AG20443 (cell line): ENCODE measurements at places on chromosomes 6 and 20.
A peak's percentile ranks its signal among the peaks of the same experiment; 100 is the strongest.

DNA sequence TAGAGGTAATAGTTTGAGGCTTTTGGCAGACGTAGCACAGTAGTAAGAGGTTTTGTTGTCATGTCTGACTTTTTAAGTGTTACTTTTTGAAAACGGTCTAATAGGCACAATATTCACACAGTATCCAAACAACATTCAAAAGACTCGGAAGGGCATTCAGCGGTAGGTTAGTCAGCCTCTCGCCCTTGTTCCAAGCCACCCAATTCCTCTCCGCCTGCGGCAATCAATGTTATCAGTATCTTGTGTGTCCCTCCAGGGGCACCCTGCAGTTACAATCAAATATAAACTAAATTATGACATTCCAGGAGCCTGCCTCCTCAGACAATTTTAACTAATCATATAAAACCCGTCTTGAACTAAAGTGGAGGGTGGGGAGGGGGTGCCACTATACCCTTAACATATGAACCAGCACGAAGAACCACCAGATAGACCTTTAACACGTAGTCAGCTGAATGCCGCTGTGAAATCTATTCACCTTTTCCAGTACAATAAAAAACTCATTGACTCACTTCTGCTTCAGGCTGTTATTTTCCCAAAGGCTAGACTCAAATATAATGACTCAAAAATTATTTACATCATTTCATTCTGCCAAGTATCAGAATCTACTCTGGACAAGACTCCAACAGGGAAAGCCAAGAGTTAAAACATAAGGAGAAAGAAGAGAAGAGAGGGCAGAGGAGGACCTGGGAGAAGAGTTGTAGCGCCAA is 1.6 kb downstream of the TENT5A start:
- peak; percentile 19 for DNase-seq

DNA sequence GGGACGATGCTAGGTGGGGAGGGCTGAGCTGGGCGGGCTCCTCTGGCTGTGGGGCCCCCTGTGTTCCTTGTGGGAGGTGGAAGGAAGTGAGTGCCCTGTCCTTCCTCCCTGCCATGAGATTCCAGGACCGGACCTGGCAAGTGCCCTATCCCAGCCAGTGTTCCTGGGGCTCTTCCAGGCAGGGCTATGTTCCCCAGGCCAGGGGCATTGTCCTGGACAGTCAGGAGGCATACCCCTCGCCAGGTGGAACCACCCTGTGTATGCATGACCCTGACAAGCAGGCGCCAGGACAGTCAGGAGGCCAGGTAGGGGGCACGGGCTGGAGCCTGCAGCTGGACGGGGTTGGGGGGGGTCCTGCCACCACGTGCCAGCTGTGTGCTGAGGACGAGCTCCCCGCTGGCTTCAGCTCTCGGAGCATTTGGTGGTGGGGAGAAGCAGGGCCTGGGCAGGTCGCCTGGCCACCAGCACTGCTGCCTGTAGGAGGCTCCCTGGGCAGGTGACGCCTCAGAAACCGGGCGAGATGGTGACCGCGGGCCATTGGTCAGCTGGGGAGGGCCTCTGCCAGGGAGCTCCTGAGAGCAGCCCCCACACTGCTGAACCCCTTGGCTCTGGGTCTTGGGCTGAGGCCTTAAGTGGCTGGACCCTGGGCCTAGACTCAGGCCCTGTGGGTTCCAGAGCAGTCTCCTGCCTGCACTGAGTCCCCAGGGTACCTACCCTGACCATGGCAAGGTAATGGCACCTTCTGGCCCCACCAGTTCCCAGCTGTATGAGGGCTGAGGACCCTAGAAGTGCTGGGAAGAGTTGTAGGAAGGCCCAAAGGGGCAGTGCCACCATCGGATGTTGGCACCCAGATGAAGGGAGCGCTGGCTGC is 694 bp downstream of the SLC17A9 start:
- peak; percentile 43 for DNase-seq

DNA sequence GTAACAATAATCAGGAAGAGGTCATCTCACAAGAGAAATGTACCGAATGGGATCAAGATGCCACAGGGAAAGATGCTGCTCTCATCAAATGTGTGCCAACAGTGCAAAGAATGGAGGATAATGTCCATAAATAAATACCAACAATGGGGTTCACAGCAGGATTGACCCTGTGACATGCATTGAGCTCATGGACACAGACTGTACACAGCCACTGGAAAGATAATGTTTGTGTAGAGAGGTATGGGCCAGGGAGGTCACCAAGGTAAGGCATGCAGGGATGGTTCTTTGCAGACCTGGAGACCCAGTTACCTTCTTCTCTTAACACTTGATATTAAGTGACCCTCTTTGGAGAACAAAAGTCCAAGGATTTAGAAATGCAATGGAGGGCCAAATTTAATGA is 1.5 kb downstream of the AGPAT1 start:
- no peak for DNase-seq

DNA sequence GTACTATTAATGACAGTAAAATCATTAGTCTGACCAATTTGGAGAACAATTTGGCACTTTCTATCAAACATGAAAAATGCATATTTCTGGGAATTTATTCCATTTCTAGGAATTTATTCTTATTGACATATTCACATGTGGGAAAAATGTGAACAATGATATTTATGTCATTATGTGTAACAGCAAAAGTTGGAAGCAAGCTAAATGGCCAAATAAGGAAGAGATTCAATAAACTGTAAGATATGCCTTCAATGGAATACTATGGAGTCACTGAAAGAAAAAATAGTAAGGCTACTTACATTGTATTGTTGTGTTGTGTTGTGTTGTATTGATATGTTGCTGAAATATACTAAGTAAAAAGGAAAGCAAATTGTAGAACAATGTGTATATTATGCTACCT is 100.5 kb upstream of the EDN1 start:
- no peak for DNase-seq

DNA sequence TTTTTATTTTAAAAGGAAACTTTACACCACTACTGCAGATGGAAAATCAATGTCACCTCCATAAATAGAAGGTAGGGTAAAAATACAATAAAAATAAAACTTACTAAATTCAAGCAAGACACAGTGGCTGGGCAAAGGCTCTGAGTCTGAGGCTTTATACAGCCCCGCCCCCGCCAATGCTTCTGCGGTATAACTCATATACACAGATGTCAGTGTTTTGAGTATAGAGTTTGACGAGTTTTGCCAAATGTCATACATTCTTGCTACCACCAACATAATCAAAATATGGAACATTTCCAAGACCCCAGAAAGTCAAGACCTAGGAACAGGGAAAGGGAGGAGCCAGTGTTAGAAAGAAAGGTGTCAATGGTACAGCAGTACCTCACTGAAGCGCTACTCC is 12.8 kb downstream of the NFATC2 start:
- DNase-seq = no peak

- DNase-seq = peak; percentile 28
Observed at GRCh38 chr6:156827382-156827781, 50.2 kb downstream of the ARID1B start.

GRCh38 chr6:36202101-36202500 is 5.6 kb downstream of the BRPF3 start:
- DNase-seq = no peak

GRCh38 chr6:120615238-120615637 is 719.0 kb downstream of the TBC1D32 start:
- DNase-seq = no peak

- no peak for DNase-seq
Observed at GRCh38 chr20:53044296-53044695, 72.1 kb downstream of the TSHZ2 start.

DNA sequence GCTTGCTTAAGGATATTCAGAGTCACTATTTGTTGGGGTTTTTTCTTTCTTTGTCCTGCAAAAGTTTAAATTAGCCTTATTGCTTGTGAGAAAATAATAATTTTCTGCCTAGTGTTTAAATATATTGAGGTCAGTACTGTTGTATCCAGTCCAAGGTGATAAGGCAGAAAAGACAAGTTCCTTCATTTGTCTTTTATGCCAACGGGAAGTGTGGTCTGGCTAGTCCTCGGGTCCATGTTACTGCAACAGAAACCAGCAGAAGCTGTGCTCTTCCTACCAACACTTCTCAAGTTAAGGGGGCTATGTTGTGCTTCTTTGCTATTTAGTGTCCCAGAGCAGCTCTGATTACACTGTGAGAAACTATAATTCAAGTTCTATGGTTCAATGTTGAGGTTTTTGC is 301.1 kb downstream of the TBC1D7 start:
- no peak for DNase-seq

- no peak for DNase-seq
Observed at GRCh38 chr20:51928931-51929330, 126.6 kb upstream of the SALL4 start.

DNA sequence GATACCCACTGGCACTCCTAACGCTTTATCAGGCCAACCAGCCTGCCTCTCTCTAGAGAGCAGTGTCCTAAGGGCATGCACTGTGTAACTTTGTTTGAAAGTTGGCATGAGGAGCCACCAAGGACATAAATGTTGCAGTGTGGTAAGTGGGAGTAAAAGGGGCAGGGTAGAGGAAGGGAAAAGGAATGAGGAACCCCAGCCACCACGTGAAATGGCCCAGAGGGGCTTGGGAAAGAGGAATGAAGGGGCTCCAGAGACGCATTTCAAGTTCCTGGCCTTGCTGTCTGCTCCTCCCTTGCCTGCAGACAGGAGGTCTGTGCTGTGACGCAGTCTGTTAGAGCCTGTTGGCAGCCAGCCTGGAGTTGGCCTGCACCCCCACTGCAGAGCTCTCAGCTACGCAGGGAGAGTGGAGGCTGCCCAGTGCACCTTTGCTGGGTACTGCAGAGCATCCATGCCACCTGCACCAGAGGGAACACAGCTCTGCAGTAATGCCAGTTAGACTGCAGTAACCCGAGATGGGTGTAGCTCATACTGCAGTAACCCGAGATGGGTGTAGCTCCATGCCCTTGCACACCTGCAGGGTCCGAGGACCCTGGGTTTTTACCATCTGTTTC is 86.8 kb upstream of the SNAP25 start:
- peak; percentile 57 for DNase-seq

GRCh38 chr20:3239026-3239866 is at the start of gene SLC4A11:
Gene SLC4A11 (minus strand): TSS chr20:3239190. CDS start chr20:3239137, 53 bp downstream.
- DNase-seq = peak; percentile 91

- DNase-seq = peak; percentile 64
Observed at GRCh38 chr6:15474196-15474595, 188.6 kb downstream of the DTNBP1 start.

- DNase-seq = no peak
Observed at GRCh38 chr20:62950741-62951140, 1.8 kb upstream of the SLC17A9 start.

DNA sequence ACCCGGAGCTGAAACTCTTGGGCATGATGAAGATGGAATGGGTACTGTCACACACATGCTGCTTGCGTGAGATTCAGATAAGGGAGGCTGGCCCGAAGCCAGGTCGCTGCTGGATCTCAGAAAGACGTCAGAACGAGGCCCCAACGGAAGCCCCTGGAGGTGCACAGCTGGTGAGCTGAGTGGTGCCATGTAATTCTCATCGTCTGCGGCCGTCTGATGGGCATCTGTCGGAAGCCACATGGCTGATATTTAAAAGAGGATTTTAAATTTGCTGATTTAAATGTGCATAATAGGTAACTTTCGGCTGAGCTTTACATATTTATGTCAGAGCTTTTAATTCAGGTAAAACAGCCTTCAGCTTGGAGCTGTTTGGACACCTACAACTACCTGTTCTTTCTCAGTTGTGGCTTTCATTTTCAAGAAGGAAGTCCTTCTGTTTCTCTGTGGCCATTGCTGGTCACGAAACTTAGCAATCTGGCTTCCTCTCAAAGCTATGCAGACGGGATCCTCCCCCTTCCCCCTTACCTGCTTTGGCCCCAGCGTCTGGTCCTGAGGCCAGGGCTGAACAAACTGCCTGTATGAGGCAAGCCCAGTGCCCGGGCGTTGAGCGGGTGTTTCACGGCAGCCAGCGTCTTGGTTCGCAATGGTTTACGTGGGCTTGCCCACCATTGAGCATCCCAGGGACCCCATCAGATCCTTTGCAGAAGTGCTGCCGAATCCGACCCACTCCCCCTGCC is 9.2 kb downstream of the SLCO4A1 start:
- no peak for DNase-seq

DNA sequence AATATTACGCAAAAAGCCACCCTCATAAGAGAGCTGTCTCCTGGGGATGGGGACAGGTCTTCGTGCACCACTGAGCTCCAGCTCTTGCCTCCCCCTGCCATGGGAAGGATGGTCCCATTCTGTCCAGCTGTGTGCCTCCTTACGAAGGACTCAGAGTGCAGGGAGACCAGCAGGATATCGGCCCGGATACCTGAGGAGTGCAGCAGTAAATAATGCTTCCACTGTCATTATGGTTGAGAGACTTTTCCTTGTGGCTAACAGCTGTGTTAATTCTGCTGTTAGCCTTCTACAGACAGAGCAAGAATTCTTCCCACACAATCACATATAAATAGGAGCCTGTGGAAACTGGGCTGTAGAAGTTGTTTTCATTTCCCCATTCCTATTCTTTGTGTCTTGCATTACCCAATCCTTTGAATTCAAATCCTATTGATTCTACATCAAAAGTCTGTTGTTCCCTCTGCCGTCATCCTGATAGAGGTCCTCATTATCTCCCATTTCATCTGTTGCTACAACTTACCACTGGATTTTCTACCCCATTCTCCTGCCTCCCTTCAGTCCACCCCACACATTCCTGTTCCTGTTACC is 364.6 kb upstream of the SOX4 start:
- no peak for DNase-seq

GRCh38 chr20:36474563-36474962 is 66.8 kb upstream of the MYL9 start:
- DNase-seq = no peak

DNA sequence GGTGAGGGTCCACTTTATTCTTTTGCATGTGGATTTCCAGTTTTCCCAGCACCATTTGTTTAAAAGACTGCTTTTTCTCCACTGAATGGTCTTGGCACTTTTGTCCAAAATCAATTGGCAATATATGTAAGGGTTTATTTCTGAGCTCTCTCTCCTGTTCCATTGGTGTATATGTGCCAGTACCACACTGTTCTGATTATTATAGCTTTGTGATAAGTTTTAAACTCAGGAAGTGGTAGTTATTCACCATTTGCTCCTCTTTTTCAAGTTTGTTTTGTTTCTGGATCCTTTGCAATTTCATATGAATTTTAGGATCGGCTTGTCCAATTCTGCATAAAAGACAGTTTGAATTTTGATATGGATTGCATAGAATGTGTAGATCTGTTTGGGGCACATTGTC is 4.4 kb downstream of the ZGPAT start:
- DNase-seq = no peak

- no peak for DNase-seq
Observed at GRCh38 chr20:24546232-24546892, 76.9 kb downstream of the SYNDIG1 start.

GRCh38 chr20:25584905-25585704 is at the start of gene NINL:
Gene NINL (minus strand): TSS chr20:25585531. CDS start chr20:25526587, 58,944 bp downstream.
- peak; percentile 93 for DNase-seq

DNA sequence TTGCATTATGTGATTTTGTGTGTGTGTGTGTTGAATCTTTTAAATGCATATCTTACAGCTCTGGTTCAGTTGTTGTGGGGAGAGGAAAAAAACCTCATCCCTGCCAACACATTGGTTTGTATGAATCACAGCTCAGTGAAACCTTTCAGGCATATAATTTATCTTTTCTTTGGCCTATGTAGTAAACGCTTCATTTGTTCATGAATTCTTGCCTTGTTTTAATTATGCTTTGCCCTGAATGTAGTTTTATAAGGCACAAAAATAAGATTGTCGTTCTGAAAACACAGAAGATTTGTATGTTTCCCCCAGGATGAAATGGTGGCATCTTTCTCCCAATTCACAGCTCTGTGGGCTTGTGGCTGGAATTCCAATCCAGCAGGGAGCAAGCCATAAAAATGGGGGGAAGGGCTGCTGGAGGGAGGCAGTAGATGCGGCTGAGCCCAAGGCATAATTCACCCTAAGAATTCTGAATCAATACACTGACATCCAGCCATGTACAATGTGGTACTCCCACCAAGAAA is 45.1 kb downstream of the BCAS1 start:
- DNase-seq = peak; percentile 82
